Chondrocyte (in vitro differentiated cells): ENCODE measurements at places on chromosomes 4 and X. TPM values are rescaled to one million over a fixed set of nuclear protein-coding genes. Genes with fewer than 3 reads are reported as not detected.

GRCh38 chrX:130575831-130576389 is 174.1 kb downstream of the RBMX2 start:
- no peak for DNase-seq

- DNase-seq, result no peak
Observed at GRCh38 chr4:97496298-97496873, 646.9 kb downstream of the STPG2 start.

DNA sequence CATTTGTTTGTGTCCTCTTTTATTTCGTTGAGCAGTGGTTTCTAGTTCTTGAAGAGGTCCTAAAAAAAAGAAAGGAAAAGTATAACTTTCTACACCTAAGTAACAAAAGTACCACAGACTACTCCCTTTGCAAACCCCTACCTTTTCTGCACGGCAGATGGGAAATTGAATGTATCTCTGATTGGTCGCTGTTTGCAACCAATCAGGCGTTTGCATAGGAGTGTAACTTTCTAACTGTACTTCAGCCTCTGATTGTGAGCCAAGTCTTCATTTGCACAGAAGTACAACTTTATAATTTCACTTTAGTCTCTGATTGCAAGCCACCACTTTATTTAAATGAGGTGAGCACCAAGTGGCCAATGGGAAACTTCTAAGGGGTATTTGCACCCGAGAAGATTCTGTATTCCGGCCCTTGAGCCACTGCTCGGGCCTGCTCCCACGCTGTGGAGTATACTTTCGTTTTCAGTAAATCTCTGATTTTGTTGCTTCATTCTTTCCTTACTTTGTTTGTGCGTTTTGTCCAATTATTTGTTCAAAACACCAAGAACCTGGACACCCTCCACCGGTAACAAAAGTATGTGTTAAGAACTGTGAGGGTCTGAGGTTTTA is 40.3 kb upstream of the FHL1 start:
- no peak for DNase-seq

GRCh38 chr4:8355864-8356565 is 84.5 kb downstream of the ACOX3 start:
- peak; percentile 50 for DNase-seq

- peak; percentile 77 for DNase-seq
Observed at GRCh38 chrX:135435933-135436332, 14.2 kb downstream of the SMIM10L2A start.

The MTMR8 gene
- total RNA-seq, result 1.3 to 2.6 TPM (median 1.5 TPM) in 3 replicates
